ENCODE measurements at places on chromosomes 13 and 19.

DNA sequence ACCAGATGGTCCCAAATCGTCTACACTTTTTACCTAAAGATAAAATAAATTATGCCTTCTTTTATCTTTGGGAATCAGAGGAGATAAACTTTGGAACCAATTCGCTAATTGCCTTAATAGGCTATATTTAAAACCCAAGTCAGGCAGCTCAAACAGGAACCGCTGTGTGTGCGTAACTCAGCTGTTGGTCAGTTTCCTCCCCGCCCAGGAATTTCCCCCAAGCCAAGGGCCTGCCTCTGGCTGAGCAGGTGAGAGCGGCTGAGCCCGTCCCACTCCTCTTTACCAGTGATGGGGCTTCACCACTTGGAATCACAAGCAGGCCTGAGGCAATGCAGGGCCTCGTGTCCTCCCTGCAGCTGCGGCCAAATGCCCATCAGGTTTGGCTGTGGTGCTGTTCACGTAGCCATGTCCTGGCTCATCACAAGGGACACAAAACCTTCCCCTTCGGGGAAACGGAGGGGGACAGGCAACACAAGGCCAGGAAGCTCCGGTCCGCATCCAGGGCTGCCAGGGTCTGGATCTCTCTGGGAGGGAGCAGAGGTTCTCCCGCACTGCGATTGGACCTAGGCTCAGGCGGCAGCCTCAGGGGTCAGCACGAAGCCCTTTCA is 503 bp upstream of the SLC7A9 start:
- no peak for DNase-seq

GRCh38 chr19:15175609-15176008 is 25.2 kb downstream of the NOTCH3 start:
- no peak for DNase-seq

DNA sequence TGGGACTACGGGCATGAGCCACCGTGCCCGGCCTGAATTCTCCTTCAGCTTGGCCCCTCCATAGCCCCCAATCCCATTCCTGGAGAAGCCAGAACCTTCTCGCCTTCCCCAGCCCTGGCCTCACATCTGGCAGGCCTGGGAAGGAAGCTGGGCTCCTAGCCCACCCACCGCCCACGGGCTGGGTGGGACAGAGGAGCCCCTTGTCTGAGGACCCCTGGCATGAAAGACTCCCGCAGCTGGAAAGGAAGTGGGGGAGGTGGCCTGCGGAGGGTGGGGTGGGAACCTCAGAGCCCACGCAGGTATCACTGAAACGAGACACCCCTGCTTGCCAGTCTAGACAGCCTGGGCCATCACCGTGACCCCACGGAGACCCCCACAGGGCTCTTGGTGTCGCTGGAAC is 7.7 kb upstream of the NANOS3 start:
- no peak for DNase-seq

- no peak for DNase-seq
Observed at GRCh38 chr19:45391346-45391745, 13.5 kb downstream of the PPP1R13L start.

DNA sequence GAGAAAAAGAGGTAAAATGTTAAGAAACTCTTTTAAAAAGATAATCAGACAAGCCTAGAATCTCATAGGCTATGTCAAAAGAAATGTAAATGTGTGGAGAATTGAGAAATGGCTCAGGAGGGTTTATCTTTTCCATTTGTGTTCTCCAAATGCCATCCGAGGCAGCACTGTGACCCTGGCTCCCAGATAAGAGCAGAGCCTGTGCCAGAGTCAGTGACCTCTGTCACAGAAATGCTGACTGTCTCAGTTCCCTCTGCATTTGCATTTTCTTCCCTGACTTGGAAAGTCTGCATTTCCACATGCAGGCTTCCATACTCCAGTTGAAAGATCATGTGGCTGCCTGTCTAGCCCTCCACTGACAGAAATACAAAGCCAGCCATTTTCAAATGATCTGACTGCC is 42.0 kb downstream of the SERTM1 start:
- DNase-seq: no peak

DNA sequence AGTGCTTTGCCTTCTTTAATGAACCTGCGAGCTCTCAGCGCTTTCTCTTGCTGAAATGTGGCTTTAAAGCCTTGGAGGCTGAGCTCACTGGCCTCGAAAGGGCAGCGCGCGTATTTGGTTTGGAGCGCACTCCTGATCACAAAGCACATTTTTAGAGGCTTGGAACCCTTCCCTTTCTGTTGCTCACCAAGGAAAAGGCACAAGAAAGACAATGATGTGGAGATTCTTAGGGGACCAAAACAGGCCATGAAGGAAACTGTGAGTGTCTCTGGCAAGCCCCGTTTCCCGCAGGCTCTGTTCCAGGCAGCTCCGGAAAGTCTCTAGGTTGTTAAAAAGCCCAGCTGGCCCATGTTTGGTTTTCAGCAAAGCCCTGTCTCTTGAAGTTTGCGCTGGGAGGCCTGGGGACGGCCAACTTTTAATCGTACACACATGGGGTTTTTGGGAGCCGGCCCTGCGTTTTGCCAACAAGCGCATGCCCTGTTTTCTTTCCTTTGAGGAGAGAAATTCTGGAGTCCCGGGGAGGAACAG is 9.4 kb upstream of the SPC24 start:
- DNase-seq: peak; percentile 60

- no peak for DNase-seq
Observed at GRCh38 chr13:32031815-32032370, 319 bp downstream of the FRY start.

GRCh38 chr13:73703606-73704005 is 430.6 kb downstream of the KLF12 start:
- no peak for DNase-seq

GRCh38 chr19:5651361-5651760 is 28.5 kb downstream of the SAFB start:
- DNase-seq: no peak

DNA sequence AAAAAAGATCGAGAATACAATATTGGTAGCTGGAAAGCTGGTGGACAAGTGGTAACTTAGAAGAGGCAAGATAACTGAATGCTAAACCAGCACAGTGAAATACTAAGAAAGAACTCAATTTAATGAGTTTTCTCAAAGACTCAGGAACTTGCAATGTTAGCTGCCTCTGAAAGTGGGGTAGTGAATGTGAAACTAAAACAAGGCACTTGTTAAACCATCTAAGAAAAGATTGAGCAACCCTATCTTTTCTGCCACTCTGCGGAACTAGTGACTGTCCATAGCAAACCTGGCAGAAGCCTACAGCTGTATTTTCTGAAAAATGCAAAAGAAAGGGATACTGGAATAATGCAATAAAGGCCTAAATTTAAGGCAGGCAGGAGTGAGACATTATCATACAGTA is 1574.4 kb upstream of the PRR20A start:
- DNase-seq: no peak

DNA sequence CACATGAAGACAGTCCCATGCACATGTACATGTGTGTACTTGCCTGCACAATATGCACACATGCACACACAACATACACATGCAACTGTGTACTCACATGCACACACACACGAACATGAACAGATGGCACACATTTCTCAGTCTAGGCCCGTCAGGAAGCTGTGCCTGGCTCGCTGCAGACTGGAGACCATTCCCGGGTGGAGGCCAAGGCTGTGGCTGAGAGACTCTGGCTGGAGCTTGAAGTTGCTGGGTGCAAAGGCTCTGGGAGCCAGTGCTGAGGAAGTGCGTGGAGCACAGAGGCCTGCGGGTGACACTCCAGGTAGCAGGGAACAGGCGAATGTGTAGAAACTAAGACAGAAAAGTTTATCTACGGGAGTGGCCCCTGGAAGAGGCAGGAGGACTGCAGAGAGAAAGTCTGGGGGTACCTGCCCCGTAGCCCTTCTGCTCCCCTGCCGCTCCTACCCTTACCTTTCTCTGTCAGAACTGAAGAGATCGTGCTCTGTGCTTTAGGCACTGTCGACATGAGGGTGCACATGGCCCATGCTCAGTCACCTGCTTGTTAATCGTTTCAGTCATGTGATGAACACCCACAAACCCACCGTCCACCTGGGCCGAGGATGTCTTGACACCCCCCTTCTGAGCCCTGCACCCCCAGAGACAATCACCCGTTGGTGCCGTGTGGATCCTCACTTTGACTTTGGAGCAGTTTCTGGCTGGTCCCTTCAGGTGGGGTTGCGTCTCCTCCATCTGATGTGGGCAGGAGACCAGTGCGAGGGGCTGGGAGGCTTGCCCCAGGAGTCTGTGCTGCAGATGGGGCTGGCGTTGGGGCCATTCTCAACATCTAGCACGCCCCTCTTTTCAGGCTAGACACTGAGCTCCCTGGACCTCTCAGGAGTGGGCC is 69.4 kb downstream of the TEX29 start:
- no peak for DNase-seq

GRCh38 chr13:111552891-111553655 is 232.6 kb downstream of the TEX29 start:
- DNase-seq: no peak

GRCh38 chr19:45637890-45638667 is 1.1 kb downstream of the EML2 start:
- no peak for DNase-seq

DNA sequence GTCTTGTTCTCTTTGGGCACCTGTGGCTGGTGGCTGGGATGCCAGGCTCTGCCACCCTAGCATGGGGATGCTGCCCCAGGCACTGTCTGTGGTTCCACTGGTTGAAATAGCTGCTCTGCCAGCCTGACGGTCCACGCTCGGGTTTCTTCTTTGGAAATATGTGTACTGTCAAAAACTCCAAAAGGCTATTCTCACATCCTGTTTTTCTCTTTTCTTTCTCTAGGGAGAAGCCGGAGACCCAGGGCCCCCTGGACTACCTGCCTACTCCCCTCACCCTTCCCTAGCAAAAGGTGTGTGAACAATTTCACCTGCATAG is 115.0 kb downstream of the RAB20 start:
- DNase-seq: no peak
